ENCODE measurements at places on chromosomes 3 and 15.

DNA sequence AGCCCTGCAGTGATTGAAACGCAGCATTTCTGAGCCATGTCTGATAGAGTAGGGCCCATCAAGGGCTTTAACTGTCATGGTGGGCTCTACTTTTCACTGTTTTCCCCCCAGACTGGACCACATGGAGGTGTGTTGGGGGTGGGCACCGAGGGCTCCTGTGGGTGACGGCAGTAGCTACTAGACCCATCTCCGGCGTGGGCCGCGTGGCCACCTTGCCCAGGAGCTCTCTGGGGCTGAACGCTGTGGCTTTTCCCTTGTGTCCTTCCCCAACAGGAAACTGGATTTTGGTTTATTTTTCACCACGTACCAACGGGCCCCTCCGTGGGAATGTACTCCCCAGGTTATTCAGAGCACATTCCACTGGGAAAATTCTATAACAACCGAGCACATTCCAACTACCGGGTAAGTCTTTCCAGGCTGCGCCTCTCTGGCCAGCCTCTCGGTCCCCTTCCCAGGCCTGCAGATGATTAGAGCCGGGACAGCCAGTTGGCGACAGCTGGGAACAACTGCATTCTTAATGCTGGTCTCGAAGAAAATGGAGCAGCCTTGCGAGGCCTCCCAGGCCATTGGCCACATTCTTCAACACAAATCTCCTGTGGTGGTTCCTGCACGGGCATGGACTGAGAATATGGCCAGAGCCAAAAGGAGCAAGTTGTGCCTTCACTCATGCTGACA lies 67.7 kb downstream of the MESD start:
- no peak for DNase-seq

DNA sequence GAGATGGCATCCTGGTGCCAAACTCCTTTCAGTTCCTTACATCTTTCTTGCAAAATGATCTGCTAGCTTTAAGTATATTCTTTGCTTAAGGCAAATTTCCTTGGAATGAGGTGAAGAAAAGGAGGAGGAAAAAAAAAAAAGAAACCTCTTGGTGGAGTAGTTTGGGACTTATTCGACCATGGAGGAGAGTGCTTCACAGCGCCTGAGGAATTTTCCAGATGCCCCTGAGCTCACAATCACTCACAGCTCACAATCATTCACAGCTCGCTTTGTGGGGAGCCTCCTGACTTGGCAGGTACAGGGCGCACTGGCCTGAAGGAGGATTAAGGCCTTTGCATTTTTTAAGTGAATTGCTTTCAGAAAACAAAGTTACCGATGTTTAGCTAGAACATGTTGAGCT lies 53.9 kb downstream of the BOC start:
- DNase-seq, result no peak

DNA sequence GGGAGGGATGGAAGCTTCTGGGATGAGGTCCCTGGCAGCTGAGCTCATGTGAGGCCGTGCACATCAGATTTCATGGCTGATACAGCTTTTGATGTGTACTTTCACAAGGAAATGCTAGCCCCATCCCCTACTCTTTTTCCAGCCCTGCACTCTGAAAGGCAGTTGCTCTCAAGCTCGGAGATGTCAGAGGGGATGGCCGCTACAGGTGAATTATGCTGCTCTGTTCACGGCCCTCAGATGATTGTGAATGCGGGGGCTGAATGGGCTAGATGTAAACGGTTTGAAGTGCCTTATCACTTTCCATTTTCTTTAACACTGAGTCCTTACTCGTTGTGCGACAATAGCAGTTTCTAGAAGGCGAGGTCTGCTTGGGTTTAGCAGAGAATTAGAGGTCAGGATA lies 88.0 kb upstream of the RASGRF1 start:
- no peak for DNase-seq

GRCh38 chr3:72342450-72342849 lies 505.8 kb downstream of the SHQ1 start:
- DNase-seq, result no peak

- no peak for DNase-seq
Measured at GRCh38 chr3:177338697-177339219, 141.5 kb upstream of the TBL1XR1 start.
